Stimulated activated CD8-positive, alpha-beta memory T cell treated with anti-CD3 and anti-CD28 coated beads, Interleukin-4, amount 100 ng/mL, for 4 hours (primary cell): ENCODE measurements at places on chromosomes 7 and 10.

- no peak for DNase-seq
Observed at GRCh38 chr7:143504215-143504936, 26.7 kb downstream of the TAS2R41 start.

DNA sequence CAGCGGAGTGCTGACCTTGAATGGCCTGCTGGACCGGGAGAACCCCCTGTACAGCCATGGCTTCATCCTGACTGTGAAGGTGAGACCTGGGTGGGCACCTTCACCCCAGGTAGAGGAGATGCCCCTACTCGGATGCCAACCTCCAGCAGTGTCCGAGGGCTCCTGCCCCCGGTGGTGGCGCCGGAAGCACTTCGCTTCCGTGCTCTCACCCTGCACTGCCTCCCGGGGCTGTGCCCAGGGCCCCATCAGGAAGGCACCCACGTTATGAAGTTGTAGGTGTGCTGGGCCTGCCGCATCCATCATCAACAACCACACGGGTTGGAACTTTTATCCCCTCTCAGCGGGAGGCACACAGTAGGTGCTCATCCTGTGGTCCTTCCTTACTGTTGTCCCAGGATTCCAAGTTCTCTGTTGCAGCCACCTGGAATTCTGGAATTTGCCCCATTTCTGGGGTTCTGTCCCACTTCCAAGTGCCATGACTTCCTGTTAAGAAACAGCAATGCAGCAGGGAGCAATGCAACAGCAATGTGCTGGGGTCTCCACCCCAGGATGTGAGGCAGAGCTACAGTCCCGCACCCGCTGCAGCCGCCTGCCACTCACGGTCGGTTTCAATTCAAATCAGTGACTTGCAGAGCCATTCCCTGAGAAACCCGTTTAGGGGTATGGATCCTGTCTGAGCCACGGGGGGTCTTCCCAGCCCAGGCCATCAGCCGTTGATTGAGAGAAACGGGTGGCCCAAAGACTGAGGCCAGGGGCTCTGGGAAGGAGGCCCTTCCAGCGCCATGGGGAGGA is 103.8 kb downstream of the C10orf105 start:
- no peak for DNase-seq

DNA sequence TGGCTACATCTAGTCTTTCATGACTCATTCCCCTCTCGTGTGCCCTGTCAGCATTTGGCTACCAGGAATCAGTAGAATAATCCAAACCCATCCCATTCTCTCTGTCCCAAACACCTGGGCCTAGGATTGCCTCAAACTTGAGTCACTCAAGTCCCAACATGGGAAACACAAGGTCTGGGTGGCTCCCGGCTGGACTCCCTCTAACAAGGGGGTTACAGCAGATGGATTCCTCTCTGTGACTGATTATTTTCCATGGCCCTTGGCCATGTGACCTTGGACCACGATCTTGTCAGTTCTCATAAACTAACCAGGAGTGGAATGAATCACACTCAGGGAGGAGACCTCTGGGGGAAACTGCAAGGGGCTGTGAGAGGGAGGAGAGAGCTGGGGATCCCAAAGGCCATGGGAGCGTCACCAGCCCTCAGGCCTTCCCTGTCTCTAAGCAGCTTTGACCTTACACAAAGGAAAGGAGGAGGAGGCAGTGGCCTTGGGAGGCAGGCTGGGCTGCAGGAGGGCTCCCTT is 533.1 kb downstream of the KCNMA1 start:
- no peak for DNase-seq

- no peak for DNase-seq
Observed at GRCh38 chr10:60732198-60732806, 46.0 kb upstream of the CDK1 start.

GRCh38 chr7:122337011-122337410 is 32.5 kb upstream of the FEZF1 start:
- DNase-seq = no peak
